Activated CD4-positive, alpha-beta memory T cell treated with anti-CD3 and anti-CD28 coated beads, Interleukin-2, amount 10 ng/mL, durations not matched to agents 7 days and 5 days (primary cell): ENCODE measurements at places on chromosomes 2 and 18.
A peak's percentile ranks its signal among the peaks of the same experiment; 100 is the strongest.

DNA sequence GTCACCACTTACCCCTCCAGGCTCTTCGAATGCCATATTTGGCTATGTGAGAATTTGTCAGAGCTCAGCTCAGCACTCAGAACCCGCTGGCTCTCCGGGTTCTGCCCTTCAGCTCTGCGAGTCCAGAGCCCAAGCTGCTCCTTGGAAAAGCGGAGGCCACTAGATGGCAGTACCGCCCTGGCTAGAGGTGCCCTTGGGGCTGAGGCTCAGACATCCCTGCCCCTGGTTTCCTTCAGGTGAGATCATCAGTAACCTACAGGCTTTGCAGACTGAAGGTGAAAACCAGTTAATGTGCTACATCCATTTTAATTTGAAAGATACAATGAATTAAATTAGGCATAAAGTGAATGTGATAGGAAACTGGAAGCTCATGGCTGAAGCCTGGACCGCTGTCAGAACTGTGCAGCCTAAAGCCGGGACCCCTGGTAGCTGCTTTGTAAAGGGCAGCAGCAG lies 285.6 kb downstream of the AGAP1 start:
- DNase-seq, result peak; percentile 69

- DNase-seq, result no peak
Observed at GRCh38 chr2:241673797-241674725, 12.6 kb downstream of the DTYMK start.

DNA sequence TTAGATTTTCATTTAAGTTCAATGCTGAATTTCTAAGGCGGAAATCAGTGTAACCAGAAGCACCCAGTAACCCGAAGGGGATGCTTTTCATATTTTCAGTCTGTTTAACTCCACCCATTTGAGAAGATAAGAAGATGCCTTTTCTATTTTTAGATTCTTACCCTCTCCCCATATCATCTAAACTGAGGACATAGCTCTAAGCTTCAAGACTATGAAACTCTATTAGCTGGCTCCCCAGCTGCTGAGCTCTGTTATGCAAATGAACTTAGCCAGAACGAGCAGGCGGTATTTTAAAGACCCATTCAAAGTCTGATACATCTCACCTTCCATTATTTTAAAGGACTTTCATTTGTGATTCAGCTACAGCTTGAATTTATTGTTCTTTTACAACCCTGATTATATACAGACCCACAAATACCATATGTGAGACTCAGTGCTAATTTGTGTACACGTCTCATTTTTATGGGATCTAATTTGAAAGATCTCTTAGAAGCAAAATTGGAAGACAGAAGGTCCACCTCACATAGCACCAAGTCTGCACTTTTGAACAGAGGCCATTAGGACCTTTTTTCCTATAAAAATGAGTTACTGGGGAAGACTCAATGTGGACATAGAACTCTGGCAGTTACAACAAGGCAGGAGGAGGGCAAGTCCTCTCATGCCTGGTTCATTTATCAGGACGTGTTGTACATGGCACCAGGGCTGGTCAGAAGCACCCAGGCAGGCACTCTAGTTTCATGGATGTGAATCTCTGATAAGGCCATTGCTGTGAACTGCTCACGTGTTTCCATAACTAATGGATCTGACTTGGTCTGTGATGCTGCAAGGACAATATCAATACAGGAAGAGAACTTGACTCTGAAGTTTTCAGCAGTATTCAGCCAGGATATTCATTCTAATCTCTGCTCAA lies 16.3 kb downstream of the CDC42EP3 start:
- no peak for DNase-seq

- no peak for DNase-seq
Observed at GRCh38 chr2:17644997-17645720, 104.7 kb downstream of the VSNL1 start.

DNA sequence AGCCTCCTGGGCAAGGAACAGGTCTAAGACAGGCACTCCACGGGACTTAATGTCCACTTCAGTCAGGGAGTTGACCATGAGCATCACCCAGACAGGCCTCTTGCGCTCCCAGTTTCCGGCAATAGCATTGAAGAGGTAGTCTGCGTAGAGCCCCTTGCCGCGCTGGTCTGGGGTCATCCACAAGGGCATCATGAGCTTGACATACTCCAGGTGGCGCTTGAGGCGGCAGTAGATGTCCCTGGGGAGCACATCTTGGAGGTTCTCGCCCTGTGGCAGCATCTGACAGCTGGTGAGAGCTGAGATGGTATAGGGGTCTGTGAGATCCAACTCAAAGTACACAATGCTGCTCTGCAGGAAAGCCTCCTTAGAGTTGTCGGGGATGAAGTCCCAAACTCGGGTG lies 10.6 kb downstream of the TRABD2A start:
- DNase-seq, result no peak

DNA sequence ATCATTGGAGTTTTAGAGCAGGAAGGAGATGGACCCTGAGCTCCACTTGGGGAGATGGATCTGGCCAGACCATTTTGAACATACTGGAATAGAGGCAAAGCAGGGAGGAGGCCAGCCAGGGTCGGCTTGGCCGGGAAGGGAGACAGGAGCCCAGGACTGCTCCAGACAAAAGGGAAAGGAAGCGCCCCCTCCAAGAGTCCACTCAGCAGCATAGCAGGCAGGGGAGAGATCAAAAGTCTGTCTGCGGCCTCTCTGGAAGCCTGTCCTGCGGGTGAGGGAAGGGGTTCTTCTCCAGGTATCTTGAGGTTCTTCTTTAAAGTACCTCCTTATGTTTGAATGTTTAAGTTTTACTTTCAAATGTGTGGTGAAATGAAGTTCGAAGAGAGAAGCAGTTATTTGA lies 126.1 kb downstream of the GBX2 start:
- no peak for DNase-seq

- no peak for DNase-seq
Observed at GRCh38 chr18:29171892-29172755, 995.2 kb upstream of the CDH2 start.

DNA sequence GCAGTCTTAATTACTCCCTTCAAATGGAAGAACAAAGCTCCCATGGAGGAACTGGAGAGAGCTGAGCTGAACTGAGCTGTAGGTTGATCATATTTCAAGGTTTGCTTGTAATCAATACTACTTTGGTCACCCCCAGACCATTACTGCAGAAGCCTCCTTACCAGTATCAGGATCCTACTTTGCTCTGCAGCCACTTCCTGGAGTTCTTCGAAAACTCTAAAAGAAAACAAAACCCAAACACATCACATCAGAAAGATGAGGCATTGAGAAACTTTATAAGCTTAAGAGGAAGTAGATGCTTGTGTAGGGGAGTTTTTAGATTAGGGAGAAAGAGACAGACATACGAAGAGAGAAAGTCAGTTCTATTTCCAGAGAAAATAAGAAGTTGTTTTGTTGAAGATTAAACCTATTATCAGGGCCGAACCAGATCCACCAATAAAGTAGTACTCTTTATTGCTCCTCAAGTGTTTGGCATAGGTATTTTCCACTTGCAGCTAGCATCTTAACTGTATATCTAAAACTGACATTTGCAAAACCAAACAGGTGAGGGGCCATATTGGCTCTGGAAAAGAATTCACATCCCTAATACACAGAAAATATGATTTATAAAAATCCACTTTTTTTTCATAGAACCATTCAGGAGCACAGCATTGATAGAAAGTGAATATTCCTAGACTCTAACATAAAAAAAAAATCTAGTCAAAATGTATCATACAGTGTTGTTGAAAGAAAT lies 166.9 kb upstream of the KLF7 start:
- DNase-seq, result no peak

DNA sequence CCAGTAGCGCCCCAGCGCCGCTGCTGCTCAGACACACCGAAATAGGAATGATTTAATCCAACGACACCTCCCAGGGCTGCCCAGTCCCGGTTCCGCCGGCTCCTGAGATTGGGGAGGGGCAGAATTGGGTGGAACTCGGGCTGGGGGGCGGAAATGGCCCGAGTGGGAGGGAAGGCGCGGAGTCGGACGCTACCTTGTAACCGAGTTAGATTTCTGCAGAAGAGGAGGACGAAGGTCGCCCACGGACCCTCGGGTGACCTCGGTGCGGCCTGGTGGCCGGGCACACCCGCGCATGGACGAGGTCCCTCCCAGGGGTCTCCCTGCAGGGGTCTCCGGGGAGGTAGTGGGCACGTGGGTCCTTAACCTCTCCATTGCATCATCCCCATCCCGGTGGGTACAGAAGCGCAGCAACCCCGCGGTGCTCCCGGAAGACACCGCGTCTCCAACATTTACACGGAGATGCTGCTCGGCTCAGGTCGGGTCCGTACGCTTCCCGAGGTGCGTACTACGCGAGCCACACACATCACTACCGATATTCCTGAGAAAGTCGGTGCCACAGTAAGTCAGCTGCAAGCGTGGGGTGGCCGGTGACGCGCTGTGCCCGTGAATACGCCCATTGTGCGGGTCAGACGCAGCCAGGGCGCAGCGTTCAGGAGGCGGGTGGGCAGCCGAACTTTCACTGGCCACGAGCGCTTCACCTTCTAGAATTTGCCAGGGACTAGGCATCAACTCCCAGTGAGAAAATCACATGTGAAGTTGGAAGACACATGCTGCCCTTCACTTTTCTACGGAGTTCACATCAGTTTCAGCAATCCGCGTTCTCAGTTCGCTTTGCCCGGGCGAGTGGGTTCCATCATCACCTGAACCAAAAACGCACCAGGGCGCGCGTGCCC lies 3.0 kb downstream of the ZNF516 start:
- DNase-seq, result no peak

DNA sequence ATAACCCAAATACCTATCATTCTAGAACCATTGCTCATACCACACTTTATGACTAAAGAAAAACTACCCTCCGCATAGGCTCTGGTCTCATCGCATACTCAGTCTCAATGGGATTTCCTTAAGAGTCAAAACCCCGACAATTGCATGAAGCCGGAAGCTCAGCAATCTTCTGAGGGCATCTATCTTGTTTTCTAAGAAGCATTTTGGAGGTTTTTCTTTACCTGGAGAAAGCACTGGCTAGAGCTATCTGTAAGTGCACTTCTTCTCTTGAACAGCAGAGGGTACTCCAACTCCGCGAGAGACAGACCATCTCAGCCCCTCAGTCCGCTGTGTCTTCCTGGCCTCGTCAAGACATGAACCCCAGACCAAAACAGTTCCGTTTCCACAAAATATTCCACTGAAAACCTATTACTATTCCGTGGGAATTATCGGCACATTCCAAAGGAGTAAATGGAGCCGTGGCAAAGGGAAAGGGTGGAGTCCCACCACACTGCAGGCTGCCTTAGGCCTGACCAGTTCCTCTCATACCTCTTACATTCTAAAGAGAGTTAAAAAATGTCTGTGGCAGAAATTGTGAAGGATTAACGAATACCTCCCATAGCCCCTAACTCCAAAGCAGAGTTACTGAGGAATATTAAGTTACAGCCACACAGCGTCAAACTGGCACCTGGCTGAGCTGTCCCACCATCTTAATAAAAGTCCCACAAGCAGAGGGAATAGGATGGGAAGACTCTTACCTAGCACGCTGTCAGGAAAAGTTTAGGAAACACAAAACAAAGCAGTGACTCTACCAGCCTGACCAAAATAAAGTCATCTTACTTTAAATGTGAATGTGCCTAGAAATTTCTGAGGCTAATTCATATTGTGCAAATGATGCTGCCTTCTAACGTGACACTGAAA lies 325.6 kb upstream of the VRK2 start:
- peak; percentile 38 for DNase-seq

- no peak for DNase-seq
Observed at GRCh38 chr2:15760232-15760910, 168.7 kb downstream of the DDX1 start.

GRCh38 chr2:176111309-176111663 lies 4.2 kb downstream of the HOXD11 start:
- DNase-seq, result no peak

DNA sequence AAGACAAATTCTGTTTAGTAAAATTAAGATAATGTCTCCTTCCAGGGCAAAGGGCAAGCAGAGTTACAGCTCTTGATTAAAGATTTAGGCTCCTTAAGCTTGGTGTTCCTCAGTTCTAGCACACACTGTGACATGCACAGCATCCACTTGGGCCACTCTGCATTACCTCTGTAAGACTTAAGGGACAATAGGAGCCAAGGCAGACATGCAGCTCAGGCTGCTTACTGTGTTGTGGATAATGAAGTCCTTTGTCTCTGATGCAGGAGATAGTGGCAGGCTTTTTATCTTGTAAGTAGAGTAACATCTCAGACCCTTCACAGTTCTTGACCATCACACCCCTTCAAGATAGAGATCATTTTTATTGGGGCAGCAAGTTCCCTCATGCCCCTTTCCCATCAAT lies 31.2 kb downstream of the RBM45 start:
- DNase-seq, result no peak

- peak; percentile 55 for DNase-seq
Observed at GRCh38 chr18:59988098-59988706, 88.4 kb downstream of the PMAIP1 start.

DNA sequence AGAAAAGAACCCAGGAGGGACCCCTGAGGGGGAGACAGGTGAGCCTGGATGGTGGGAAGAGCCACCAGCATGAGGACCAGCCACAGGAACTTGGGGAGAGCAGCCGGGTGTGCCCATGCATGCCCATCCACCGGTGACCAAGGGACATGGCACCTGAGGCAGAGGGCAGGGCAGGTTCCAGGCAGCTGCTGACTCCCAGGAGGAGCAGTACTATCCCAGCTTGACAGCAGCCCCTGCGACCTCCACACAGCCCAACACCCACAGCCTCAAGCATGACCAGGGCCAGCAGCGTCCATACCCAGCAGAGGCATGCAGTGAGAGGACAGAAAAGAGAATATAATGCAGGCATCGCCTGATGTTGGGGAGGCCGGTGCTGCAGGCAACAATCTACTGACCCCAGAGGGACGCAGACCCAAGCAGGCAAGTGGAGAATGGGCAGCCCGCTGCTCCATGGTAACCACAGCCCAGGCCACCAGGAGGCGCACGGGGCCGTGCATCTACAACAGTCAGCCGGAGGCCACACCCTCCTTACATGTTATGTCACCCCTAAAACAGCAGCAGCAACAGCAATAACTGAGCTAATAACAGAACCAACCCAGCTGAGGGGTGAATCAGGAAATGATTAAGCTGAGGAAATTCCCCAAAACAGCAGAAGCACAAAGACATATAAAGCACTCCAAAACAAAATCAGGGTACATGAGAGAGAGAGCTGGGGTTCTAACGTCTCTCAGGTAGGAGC lies 44.1 kb downstream of the ANKMY1 start:
- peak; percentile 88 for DNase-seq

- no peak for DNase-seq
Observed at GRCh38 chr18:3855966-3856365, 406.0 kb downstream of the TGIF1 start.

DNA sequence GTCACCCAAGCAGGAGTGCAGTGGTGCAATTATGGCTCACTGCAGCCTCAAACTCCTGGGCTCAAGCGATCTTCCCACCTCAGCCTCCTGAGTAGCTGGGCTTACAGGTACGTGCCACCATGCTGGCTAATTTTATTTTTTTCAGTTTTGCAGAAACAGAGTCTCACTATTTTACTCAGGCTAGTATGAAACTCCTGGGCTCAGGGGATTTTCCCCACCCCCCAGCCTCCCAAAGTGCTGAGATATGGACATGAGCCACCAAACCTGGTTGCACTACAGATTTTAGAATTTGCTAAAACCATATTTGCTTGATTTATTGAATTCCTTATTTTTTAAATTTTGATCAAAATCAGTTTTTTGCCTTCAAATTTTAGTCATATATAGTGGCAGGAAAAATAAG lies 1553.4 kb downstream of the LRP1B start:
- no peak for DNase-seq

GRCh38 chr18:13915995-13916431 lies 677 bp upstream of the MC2R start:
- DNase-seq, result no peak

- DNase-seq, result no peak
Observed at GRCh38 chr18:72613534-72613930, 69.4 kb upstream of the CBLN2 start.

GRCh38 chr2:138086576-138086975 lies 122.3 kb downstream of the HNMT start:
- DNase-seq, result no peak
